T-helper 17 cell (primary cell): ENCODE measurements at places on chromosomes 12 and 14. TPM values are rescaled to one million over a fixed set of nuclear protein-coding genes. Genes with fewer than 3 reads are reported as not detected.

P2RX2 gene
- not detected for total RNA-seq

GRCh38 chr12:124739953-124740561 lies 123.6 kb downstream of the SCARB1 start:
- peaks cover 42% of the 10 kb centered on the region for H3K27me3 ChIP-seq
- no peak overlapping the region for H3K4me3 ChIP-seq
- DNase-seq = no peak
- no peaks in the 10 kb centered on the region for H3K36me3 ChIP-seq

DNA sequence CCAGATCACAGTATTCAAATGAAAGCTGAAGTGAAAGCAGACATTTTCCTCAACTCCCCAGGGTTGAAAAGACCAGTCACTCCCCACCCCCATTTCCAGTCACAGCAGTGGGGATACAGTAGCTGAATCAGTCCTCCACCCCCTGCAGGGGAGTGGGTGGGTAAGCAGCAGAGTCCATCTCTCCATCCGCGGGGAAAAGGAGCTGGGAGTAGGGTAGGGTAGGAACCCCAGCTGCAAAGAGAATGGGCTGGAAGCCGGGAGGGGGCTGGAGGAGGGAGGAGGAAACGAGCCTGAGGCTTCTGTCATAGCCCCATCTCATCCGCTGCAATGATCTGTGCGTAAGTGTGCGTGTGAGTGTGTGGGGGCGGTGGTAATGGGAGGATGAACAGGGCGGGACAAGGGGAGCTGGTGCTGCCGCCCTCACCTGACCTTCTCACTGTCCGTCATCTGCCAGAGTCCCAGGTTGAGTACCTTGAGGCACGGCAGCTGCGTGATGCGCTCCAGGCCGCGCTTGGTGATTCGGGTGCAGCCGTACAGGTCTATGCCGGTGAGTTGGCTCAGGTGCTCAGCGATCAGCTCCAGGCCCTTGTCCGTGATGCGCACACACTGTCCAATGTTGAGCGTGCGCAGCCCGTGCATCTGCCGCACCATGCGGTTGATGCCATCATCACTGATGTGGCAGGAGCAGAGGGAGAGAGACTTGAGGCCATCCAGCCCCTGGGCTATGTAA lies 1.8 kb downstream of the FBXL14 start:
- peaks cover 49% of the 10 kb centered on the region for H3K4me1 ChIP-seq
- no peaks in the 10 kb centered on the region for H3K27me3 ChIP-seq
- DNase-seq = peak; percentile 18
- H3K4me3 ChIP-seq = peak overlapping the region; percentile 95
- peak overlapping the region; percentile 93 for H3K27ac ChIP-seq

DNA sequence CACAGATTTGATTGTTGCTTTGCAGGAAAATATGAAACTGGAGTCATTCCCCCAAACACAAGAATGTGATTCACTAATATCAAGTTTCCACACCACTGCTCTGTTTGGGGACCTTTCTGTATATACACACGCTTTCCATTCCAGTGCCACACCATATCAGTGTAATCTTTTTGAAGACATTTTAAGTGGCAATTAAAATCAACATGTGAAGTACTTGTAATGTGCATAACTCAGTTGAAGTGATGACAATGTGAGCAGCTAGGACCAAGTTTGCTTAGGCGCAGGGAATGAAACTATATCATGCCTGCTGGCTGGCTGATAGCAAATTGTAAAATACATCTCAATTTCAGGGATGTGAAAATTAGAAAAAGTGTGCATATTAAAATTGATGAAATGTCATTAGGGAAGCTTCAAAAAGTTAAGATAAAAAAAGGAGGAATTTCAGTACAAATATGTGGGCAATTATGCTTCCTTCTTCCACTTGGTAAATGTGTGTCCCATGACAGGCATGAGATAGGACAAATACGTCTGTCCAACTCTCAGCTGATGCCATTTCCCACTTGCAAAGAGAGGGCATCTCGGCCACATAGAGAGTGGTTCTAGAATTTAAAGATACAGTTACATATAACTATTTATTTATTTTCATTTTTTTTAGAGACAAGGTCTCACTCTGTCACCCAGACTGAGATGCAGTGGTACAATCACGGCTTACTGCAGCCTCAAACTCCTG lies 43.7 kb downstream of the HSPB8 start:
- no peak for DNase-seq
- H3K27me3 ChIP-seq = peaks cover 14% of the 10 kb centered on the region
- no peaks in the 10 kb centered on the region for H3K4me1 ChIP-seq

DNA sequence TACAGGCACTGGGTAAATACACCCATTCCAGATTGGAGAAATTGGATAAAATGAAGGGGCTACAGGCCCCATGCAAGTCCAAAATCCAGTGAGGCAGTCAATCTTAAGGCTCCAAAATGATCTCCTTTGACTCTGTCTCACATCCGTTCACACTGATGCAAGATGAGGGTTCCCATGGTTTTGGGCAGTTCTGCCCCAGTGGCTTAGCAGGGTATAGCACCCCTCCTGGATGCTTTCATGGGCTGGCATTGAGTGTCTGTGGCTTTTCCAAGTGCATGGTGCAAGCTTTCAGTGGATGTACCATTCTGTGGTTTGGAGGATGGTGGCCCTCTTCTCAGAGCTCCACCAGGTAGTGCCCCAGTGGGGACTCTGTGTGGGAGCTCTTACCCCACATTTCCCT lies 427.2 kb downstream of the TRHDE start:
- no peak overlapping the region for H3K27ac ChIP-seq
- no peaks in the 10 kb centered on the region for H3K36me3 ChIP-seq
- H3K27me3 ChIP-seq = no peaks in the 10 kb centered on the region
- DNase-seq = no peak
- H3K4me1 ChIP-seq = no peaks in the 10 kb centered on the region

DNA sequence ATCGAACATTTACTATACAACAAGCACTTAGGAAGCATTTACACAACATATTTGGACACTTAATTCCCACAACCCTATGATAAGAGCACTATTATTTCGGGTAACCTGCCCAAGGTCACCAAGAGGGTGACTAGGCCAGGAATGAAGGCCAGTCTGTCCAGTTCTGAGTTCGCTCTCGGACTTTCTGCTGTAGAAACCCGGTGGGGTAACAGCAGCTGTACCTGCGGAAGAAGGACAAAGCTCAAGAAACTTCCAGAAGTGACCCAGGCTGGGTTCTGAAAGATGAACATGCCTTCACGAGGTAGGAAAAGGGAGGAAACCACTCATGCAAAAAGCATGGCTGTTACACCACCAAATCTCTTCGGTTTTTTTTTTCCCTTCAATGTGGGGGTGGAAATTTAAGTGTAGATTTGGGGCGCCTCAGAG lies 10.8 kb downstream of the PLA2G1B start:
- no peaks in the 10 kb centered on the region for H3K27me3 ChIP-seq
- no peaks in the 10 kb centered on the region for H3K36me3 ChIP-seq
- no peak for DNase-seq
- peaks cover 12% of the 10 kb centered on the region for H3K4me1 ChIP-seq
- peak overlapping the region; percentile 95 for H3K4me3 ChIP-seq

DNA sequence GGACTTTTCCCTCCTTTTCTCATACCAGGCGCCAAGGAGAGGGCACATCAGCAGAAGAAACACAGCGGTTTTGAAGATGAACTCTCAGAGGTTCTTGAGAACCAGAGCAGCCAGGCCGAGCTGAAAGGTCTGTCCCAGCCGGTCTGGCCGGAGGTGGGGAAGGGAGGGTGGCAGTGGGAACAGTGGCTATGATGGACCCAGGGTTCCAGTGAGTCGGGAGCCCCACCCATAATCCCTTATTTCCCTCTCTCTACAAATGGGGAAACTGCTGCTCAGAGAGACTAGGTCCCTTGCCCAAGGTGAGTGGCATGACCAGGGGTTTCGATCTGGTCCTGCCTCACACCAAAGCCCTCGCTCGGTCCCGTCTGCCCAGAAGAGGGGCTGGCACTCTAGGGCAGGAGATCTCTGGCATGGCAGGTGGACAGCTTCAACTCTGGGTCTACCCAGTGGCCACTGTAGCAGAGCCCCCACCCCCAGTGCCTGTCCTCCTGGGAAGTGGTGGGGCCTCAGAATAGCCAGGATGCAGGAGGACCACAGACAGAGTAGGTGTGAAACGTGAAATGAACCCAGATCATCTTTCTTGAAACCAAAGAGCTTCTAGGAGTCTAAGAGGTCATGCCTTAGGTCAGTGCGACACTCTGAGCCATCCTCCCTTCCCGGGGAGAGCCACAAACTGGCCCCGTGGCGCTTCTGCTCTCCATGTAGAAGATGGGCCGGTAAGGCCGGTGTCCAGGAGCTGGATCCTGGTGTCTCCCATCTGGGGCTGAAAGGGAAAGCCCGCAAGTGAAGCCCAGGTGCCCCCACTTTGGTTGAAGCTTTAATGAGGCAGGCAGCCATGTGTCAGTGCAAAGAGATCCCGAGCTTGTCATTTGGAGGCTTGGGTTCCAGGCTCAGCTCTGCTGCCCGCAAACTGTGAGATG lies 7.0 kb downstream of the CHGA start:
- H3K27ac ChIP-seq = no peak overlapping the region
- H3K4me3 ChIP-seq = no peak overlapping the region
- H3K36me3 ChIP-seq = peaks cover under 1% of the 10 kb centered on the region
- no peak for DNase-seq
- H3K27me3 ChIP-seq = peaks cover 9% of the 10 kb centered on the region

- peaks cover 52% of the 10 kb centered on the region for H3K4me1 ChIP-seq
- peak overlapping the region; percentile 94 for H3K4me3 ChIP-seq
- H3K27ac ChIP-seq = peak overlapping the region; percentile 91
These were observed 883 bp downstream of the FOXJ2 start for GRCh38 chr12:8033153-8034044.

TAS2R14 gene
- 2.9 TPM for total RNA-seq

GRCh38 chr14:105487449-105487985 lies 831 bp downstream of the CRIP1 start:
- H3K36me3 ChIP-seq = peaks cover 2% of the 10 kb centered on the region
- peak overlapping the region; percentile 96 for H3K4me3 ChIP-seq
- DNase-seq = peak; percentile 66
- H3K4me1 ChIP-seq = peaks cover 49% of the 10 kb centered on the region
- peak overlapping the region; percentile 95 for H3K27ac ChIP-seq
- H3K27me3 ChIP-seq = no peaks in the 10 kb centered on the region

GRCh38 chr14:80959496-80959895 lies 4.1 kb downstream of the TSHR start:
- H3K4me1 ChIP-seq = peaks cover 35% of the 10 kb centered on the region
- H3K27ac ChIP-seq = peak overlapping the region; percentile 95
- peaks cover 5% of the 10 kb centered on the region for H3K27me3 ChIP-seq
- H3K36me3 ChIP-seq = peaks cover 2% of the 10 kb centered on the region
- peak overlapping the region; percentile 87 for H3K4me3 ChIP-seq

GRCh38 chr14:90342327-90342726 lies 10.6 kb upstream of the NRDE2 start:
- peak overlapping the region; percentile 7 for H3K4me3 ChIP-seq
- H3K27ac ChIP-seq = no peak overlapping the region
- no peak for DNase-seq
- H3K4me1 ChIP-seq = peaks cover 4% of the 10 kb centered on the region
- no peaks in the 10 kb centered on the region for H3K36me3 ChIP-seq

DNA sequence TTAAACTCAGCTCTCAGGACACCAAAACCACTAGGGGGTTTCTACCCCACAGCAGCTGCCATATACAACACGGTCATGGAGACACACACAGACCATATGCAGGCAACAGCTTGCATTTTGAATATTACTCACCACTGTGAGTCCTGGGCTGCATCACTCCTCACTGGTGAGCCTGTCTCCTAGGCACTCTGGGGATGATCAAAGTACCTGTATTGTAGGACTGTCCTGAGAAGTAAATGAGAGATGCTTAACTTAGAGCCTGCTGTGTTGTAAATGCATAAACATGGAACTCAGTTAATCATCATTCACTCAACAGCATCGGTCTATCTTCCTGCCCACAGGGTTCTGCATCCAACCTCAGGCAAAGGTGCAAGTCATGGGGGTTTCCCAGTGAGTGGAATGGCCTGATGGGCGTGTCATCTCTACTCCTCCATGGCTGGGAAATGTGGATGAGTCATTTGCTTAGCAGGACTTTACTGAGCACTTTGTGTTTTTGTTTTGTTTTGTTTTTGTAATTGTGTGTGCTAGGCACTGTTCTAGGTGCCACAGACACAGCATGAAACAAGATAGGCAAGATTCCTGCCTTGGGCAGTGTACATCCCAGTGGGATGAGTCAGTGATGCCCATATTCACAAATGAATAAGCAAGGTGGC lies 1141.2 kb upstream of the TMEM132C start:
- DNase-seq = no peak
- no peak overlapping the region for H3K27ac ChIP-seq
- H3K36me3 ChIP-seq = peaks cover 2% of the 10 kb centered on the region
- H3K4me1 ChIP-seq = peaks cover 2% of the 10 kb centered on the region
- peaks cover 38% of the 10 kb centered on the region for H3K27me3 ChIP-seq

DNA sequence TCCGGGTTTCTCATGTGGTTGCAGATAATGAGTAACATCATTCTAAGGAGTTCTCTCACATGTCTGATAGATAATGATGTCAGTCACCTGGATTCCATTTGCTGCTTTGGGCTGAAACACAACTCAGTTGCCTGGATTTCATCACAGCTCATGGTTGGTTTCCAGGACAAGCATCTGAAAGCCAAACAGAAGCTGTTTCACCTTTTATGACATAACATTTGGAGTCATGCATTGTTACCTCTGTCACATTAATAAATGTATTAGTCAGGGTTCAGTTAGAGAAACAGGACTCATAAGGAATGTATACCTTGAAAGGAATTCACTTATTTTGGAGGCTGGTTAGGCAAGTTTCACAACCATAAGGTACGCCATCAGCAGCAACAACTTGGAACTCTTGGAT lies 251.9 kb upstream of the ATXN7L3B start:
- DNase-seq = no peak
- H3K4me3 ChIP-seq = no peak overlapping the region
- no peak overlapping the region for H3K27ac ChIP-seq
- H3K27me3 ChIP-seq = no peaks in the 10 kb centered on the region
- peaks cover 2% of the 10 kb centered on the region for H3K4me1 ChIP-seq

GRCh38 chr12:16636435-16637055 lies 30.6 kb upstream of the LMO3 start:
- no peak for DNase-seq
- H3K4me3 ChIP-seq = no peak overlapping the region
- H3K4me1 ChIP-seq = no peaks in the 10 kb centered on the region
- H3K36me3 ChIP-seq = no peaks in the 10 kb centered on the region
- no peak overlapping the region for H3K27ac ChIP-seq

DNA sequence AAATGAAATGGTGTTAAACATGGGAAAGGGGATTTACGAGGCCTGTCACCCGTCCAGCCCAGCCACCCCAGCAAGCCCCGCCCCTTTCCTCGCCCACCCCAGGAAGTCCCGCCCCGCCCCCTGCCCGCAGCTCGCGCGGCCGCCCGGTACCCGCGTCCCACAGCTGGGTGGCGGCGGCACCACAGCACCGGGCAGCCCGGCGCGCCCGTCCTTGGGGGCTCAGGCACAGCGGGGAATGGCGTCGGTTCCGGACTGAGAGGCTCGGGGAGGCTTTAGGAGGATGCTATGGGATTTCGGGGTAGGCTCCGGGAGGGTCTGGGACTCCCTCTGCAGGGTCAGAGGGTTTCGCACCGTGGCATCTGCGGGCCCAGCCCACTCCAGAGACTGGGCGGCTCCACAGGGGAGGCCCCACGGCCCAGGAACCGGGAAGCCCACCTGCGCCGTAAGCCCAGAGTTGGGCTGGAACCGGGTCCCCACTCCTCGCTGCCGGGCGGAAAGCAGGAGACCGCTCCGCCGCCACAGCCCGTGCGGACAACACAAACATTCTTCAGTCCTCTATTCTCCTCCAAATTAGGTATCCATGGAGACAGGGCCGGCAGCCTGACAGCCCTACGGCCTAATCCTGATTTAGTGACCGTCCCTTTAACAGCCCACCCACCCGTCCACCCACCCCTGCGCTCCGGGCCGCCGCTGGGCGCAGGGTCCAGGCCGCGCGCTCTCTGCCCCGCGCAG lies 1.4 kb downstream of the FIGNL2 start:
- peaks cover 49% of the 10 kb centered on the region for H3K27me3 ChIP-seq
- H3K27ac ChIP-seq = no peak overlapping the region
- peaks cover 3% of the 10 kb centered on the region for H3K36me3 ChIP-seq
- peak overlapping the region; percentile 81 for H3K4me3 ChIP-seq
- DNase-seq = no peak
- peaks cover 17% of the 10 kb centered on the region for H3K4me1 ChIP-seq
